ENCODE measurements at places on chromosomes 12 and 14.

DNA sequence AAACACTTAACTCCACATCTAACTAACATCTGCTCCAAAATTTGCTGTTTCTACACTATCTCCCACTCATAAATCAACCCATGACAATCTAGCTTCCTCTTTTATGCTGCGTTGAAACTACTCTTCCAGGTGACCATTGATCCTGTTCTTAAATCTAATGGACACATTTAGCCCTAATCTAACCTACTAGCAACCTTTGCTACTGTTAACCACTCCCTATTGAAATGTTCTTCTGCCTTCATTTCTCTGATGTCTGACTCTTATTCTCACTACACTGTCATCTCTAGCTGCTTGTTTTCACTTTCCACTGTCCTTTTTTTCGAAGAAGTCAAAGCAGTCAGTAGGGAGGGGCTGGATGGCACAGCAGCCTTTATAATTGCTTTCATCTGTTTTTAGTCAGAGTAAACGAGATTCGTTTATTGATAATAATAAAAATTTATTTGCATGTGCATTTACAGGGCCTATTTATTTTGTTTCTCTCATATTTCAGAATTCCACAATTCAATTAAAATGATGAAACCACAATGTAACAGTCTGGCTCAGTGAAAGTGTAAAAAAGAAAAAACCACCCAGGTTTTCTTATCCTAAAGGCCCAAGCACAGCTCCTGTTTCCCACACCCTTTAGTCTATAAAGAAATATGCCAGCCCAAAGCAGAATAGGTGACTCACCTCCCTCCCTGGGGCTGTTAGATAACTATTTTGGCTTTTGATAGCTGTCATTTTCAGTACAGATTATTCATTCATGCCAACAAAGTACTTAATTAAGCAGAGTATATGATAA lies 44.9 kb downstream of the ATP2B1 start:
- DNase-seq = peak; percentile 20

DNA sequence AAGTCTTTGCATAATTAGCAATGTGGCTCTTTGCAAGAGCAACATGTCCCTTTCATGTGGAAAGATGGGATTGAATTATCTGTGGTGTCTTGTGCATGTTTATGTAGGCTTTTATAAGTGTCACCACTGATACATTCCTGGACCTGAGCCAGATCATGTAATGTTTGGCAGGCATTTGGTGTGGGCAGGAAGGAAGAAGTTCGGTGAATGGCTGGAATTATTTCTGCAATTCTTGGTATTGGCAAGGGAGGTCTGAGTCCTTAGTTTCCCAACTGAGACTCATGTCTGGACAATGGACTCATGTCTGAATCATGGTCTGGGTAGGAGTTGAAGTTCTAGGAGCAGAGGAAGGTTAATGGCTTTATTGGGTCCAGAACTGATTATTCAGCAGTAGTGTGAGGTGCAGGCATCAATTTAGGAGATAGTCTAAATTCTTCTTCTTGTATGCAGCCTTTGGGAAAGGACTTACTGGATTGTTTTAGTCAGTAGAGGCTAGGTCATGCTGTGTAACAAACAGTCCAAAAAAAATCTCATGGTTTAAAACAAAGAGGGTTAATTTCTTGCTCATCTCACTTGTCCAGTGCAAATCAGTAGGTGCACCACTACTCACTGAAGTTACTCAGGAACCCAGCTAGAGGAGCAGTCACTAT lies 186.5 kb upstream of the LHX5 start:
- DNase-seq = no peak

- peak; percentile 72 for DNase-seq
Observed at GRCh38 chr12:53051058-53051880, 1.4 kb downstream of the TNS2 start.

DNA sequence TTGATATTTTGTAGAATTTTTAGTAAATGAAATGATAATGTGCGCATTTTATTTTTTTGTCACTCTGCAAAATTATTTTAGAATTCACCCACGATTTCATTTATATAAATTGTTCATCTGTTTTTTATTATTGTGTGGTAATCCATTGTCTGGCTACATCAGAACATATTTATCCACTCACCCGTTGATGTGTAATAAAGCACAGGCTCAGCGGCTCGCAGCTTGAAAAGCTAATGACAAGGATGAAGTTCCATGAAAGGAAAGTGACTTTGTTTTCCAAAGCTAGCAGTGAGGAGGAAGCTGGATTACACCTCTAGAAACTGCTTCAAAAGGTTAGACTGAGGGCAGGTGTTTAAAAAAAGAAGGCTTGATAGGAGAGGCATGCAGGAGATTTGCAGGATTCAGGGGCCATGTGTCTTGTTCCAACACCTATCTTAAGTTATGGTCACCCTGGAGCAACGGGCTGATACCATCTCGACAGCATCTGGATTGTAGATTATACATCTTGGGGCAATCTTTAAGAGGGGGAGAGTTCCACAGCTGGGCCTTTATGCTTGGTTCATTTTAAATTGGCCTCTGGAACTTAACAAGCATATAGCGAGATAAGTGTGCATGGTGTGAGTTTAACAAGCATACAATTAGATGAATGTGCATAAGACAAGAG lies 194.1 kb downstream of the TMTC3 start:
- DNase-seq = no peak

GRCh38 chr12:87116780-87117179 lies 860.6 kb upstream of the MGAT4C start:
- DNase-seq = no peak

DNA sequence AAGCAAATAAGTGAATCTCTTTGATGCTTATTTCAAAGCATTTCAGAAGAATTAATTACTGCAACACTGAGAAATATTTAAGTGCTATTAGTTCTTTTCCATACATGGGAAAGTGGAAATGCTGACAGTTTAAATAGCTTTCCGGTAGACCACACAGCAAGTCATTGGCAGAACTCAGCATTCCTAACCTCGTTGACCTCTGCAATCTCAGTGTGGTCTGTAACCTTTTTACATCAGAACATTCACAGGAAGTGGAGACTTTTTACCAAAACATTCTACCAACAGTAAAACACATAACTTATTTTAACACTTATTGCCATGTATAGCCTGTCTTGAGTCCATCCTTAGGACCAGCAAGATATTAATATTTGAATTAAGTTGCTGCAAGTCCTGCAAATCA lies 249.5 kb upstream of the DCN start:
- no peak for DNase-seq

- DNase-seq = no peak
Observed at GRCh38 chr12:45409966-45410365, 194.1 kb downstream of the ANO6 start.

GRCh38 chr12:63495974-63496373 lies 172.3 kb downstream of the DPY19L2 start:
- DNase-seq = no peak

DNA sequence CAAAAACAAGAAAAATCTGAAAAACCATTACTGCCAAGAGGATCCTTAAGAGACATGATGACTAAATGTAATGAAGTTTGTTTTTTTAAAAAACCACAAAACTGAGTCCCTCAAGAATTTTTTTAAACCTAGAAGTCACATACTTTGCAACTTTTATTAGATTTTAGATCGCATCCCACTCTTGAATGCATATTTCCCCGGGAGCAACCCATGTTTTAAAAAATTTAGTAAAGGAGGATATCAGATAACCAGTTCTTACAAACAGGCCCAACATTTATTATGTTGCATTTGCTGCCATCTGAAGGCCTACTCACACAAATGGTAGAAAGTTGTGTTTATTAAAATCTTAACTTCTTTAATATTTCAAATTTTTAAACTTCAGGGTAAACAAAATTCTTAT lies 44.3 kb upstream of the CCT2 start:
- no peak for DNase-seq

- no peak for DNase-seq
Observed at GRCh38 chr12:32083489-32083888, 23.2 kb upstream of the BICD1 start.

DNA sequence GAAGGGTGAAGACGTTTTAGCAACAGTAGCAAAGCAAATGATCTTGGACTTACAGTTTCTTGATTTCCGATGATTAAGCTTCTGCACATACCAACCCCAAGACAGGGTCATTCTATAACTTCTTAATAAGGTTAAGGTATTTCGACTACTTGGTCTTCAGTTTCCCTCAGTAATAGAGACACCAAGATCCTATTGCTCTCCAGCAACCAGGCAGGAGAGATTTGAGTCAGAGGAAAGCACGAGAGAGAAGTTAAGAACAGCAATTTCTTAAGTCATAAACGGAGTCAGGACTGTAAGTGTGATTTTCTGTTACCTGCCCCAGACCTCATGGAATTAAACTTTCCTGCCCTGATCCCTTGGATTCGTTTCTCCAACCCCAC lies 215.6 kb downstream of the TTC8 start:
- no peak for DNase-seq

DNA sequence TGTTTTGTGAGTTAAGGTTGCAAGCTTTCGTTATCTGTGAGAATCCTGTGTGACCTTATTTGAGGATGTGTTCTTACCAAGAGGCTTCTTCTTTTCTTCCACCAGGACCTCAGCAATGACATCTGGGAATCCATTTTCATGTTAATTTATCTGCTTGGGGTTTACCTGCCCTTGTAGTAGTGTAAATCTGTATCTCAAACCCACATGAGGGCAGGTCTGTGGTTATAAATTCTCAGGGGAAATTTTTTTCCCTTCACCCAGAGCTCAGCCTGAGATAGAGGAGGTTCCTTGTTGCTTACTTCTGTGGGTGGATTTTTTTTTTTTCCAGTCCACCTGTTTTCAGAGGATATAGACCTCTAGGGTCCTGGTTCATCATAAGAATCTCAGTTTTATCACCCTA lies 70.8 kb downstream of the AKAP6 start:
- DNase-seq = no peak

DNA sequence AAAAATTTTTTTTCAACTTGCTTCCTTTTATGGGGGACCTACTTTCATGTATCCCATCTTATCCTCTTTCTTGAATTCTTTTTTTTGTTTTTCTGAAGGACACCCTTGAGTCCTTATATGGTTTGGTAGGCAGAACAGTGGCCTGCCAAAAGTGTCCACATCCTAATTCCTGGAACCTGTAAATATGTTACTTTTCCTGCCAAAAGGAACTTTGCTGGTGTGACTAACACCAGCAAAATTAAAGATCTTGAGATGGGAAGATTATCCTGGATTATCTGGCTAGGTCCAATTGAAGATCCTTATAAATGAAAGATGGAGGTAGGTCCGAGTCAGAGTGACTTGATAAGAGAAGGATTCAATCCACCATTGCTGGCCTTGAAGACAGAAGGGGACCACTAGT lies 5.3 kb downstream of the NUBPL start:
- no peak for DNase-seq

GRCh38 chr14:89415159-89415558 lies 1.9 kb downstream of the FOXN3 start:
- no peak for DNase-seq

DNA sequence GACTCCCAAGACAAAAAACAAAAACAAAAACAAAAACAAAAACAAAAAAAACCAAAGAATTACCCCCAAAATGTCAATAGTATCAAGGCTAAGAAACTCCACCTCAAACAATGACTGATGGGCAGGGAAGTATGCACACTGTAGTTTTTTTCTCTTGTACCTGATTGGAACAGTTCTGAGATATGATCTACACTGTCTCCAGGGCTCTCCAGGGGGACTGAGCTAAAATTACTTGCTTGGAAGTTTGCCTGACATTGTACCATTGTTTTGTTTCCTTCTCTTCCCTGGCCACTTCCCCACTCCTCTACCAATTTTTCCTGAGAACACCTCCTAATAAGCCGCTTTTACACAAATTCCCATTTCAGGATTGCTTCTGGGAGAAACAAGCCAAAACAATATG lies 22.3 kb upstream of the CATSPERB start:
- no peak for DNase-seq

DNA sequence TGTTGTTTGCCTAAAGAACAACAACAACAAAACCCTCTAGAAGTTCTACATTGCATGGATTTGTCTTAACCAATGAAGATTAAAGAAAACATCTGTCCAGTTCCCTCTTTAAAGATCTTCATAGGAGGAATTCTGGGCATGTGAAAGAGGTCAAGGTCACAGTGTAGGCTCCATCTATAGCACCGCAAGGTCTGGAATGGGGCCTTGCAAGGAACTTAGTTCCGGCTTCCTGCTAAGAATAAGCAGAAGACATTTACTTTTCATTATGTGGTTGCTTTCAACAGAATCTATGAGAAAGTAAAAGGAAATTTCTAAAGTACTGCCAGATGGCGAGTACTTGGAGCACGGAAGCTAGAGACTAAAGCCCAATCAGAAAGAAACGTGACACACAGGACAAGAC lies 57.2 kb upstream of the GNPNAT1 start:
- DNase-seq = no peak

DNA sequence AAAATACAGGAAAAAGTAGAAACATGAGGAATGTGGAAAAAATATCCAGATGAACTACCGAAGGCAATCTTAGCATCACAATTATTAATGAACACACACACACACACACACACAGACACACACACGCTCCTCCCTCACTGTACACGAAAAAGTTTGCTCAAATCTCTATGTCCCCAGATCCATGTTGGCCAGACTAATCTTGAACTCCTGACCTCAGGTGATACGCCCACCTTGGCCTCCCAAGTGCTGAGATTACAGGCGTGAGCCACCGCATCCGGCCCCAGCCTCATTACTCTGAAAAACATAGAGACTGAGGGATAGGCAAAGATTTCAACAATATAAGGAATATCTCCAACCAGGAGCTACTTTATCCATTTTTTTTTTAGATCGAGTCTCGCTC lies 17.2 kb downstream of the PITPNM2 start:
- no peak for DNase-seq

DNA sequence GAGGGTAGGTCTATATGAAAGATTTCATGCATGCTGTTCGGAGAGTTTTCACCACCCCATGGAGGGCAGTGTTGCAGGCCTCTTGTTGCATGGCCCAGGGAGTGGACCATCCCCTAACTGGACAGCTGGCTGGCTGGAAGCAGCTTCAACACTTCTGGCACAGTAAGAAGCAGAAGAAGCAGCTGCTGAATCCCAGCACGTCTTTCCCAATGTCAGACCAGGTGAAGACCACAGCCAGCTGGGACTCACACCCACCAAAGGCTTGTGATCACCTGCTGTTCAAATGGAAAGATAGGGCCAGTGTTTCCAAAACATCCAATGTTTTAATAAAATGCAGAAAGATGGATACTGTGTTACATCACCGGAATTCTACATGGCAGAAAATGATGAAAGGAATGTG lies 1423.6 kb downstream of the AACS start:
- DNase-seq = no peak

DNA sequence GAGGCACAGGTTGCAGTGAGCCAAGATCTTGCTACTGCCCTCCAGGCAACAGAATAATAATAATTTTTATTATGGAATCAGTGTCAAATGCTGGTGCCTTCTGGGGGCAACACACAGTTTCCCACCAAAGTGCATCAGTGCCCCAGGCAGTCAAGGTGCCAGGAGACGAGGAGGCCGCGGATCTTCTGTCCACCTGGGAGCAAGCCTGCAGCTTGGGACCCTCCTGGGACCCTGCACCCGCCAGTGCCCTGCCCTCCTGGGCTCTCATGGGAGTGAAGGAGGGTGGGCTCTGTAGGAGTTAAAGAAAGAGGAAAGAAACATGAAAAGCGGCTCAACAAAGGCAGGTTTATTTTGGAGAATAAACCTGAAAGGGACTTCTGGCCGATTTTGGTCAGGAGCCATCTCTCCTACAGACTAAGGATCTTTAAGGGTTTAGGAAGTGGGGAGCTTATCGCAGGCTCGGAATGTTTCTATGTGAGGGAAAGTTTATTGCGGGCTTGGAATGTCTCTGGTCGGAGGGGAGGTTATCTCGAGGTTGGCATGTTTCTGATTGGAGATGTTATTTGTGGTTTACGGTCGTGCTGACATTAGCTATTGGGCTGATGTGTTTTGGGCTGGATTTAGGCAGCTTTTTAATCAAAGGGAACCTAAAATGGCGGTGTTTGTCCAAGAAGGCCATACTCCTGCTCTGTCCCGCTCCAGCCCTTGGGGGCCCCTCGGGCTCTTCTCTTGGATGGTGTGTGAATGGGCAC lies 1.1 kb upstream of the ASPG start:
- DNase-seq = no peak

Measured in suppressor macrophage treated with lipopolysaccharide for 1 hour (primary cell).